ENCODE measurements at places on chromosomes 7 and 10.

GRCh38 chr10:89078724-89079672, 88.4 kb downstream of the FAS start:
- DNase-seq: no peak

GRCh38 chr7:73702226-73702625, 17.2 kb downstream of the STX1A start:
- no peak for DNase-seq

GRCh38 chr7:138564365-138564764, 104.3 kb downstream of the TRIM24 start:
- DNase-seq: no peak

DNA sequence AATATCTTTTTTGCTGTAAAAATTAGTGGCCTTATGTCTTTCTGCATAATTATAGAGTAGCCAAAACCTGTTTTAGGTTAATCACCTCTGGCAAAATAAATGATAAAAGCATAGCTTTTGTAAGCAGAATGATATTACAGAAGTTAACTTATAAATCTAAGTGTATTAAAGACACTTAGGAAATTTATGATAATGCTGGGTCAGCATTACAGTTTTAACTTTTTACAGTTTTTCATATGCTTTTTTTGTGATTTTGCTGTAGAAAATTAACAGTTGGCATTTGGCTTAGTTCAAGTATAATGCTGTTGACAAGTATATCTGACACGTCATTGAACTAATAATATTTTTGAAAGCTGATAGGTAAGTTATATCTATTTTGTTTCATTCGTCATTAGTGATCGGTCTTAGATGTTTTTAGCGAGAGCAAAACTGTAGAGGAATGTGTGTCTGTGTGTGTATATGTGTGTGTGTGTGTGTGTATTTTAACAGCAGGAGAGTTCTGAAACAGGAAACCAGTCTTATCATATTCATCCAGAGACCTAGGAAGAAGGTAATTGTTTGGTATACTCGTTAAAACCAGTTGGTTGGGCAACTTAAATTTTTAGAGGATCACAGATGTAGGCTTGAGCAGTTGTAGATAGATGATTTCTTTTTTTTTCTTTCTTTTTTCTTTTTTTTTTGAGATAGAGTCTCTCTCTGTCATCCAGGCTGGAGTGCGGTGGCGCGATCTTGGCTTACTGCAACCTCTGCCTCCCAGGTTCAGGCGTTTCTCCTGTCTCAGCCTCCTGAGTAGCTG, 15.4 kb downstream of the PTEN start:
- no peak for DNase-seq

- DNase-seq: no peak
Measured at GRCh38 chr7:149456506-149457421, 4.1 kb downstream of the ZNF777 start.

DNA sequence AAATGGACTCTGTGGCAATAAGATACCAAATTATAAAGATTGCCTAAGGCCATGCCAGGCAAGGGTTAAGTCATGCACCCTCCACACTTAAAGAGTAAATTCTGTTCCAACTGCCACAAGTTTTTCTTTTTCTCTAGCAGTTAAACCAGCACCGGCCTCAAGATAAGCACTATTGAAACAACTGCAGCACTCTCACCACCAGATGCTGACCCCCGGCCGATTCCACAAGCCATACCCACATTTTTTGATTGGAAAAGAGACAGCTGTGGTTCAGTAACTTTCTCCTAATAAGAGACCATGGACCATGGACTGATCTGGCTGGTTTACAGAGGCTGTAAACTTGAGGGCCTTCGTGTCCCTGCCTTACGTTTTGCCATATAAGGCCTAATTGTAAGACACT, 44.9 kb downstream of the GRM8 start:
- no peak for DNase-seq

DNA sequence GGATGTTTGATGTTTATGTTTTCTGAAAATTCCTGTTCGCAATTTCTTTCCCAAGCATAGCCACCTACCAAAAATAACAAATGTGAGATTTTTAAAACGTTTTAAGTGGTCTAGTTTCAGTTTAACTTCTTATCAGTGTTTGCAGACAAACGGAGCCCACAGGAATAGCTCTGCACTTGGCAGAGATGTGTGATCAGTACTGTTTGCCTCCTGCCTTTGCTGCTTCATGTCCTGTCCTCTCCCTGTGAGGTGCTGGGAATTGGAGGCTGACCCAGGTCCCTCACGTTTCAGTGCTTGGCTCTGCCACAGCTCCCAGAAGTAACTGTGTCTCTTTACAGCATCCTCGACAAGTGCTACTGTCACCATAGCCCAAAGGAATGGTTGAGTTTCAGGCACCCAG, 1.2 kb downstream of the UCN3 start:
- DNase-seq: no peak

GRCh38 chr10:84818961-84819360, 490.6 kb downstream of the CCSER2 start:
- no peak for DNase-seq

- DNase-seq: no peak
Measured at GRCh38 chr7:116259156-116259870, 49.0 kb downstream of the TES start.

GRCh38 chr7:26212921-26213718, 11.6 kb downstream of the CBX3 start:
- DNase-seq: no peak

DNA sequence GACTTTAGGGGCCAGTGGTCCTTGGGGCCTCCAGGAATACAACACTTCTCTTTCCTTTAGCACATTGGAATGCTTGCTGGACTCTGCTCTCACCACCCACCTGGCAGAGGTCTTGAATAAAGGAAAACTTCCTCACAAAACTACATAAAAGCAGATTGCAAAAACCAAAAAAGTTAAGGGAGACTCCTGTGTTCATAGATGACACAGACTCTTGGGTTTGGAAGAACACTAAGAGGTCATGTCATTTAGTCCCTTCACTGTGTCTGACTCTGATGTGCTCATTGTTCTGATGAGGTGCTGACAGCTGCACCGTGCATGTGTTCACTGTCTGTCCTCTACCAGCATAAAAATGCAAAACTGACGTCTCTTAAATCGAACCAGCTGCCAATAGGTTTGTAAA, 11.4 kb downstream of the BLNK start:
- no peak for DNase-seq

DNA sequence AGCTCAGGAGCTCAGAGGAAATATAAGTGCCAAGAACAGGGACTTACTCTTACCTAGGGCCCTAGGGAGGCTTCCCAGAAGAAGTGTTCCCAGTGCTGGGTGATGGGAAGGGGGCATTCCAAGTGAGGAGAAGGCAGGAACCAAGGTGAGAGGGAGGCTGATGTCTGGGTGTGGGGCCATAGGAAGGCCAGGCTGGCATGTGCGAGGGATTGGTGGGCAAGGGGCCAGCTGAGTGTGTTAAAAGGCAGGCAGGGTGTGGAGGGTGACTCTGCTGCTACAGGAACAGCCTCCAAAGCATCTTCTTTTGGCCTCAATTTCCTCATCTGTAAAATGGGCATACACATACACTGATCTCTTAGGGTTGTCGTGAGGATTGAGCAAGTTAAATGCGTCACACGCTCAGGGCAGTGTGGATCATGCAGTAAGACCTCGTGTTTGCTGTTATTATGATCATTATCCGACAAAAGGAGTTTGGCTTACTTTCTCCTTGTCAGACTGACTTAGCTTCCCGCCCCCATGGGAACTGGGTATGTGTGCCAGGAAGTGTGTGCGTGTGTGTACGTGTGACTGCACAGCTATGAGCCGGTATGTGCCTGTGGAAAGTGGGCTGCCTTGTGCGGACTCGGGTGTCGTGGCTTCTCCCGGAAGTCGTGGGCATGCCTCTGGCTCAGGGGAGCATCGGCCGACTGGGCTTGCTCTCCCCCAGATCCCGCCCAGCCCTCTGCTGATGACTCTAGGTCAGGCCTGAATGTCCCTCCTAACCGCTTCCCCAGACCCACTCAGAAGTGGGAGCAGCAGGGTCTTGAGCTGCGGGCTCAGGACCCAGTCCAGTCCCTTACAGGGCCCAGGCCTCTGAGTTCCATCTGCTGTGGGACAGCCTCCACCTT, 59.6 kb downstream of the NEURL1 start:
- DNase-seq: no peak

DNA sequence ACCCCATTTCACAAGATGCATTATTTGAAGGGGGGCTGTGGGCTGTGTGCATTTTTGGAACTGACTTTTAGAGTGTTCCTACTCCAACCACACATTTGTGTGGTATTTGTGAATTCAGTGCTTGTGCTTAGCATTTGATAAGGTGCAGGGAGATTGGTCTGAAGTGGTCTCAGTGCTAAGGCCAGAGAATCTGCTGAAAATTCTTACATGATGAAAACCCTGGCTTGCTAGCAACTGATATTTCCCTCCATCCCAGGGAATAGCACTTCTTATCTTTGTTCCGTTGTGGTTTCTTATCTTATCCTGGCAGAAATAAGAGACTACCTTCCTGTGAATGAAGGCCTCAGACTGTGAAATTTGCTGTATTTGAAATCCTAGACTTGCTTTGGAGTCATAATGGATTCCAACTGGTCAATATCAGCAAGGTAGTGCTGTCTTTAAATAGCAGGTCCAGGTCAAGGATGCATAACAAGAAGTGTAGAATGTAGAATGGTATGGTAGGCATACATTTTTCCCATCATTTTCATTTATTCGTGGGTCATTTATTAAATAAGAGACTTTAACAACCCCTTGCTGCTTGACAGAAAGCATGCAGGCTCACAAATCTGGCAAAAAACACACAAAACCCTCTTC, 986.9 kb downstream of the REEP3 start:
- DNase-seq: no peak

- no peak for DNase-seq
Measured at GRCh38 chr10:29039677-29040189, 249.1 kb upstream of the LYZL1 start.

GRCh38 chr10:124486635-124487034, 25.0 kb downstream of the LHPP start:
- no peak for DNase-seq

- DNase-seq: no peak
Measured at GRCh38 chr10:119826771-119827170, 45.9 kb downstream of the MCMBP start.

DNA sequence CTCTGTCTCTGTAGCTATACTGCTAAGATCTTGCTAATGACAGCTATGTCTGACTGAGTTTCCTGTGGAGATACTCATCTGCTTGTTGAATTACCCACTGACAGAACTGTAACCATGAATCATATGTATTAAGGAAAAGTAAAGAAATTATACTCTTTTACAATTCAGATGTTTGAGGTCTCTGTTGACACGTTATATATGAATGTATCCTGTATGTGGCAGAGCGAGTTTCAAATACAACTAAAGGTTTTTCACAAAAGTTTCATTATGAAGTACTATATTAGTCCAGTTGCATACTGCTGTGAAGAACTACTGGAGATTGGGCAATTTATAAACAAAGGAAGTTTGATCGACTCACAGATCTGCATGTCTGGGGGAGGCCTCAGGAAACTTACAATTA, 232.5 kb downstream of the CDK14 start:
- DNase-seq: no peak

GRCh38 chr10:17888189-17888588, 63.5 kb upstream of the SLC39A12 start:
- no peak for DNase-seq

DNA sequence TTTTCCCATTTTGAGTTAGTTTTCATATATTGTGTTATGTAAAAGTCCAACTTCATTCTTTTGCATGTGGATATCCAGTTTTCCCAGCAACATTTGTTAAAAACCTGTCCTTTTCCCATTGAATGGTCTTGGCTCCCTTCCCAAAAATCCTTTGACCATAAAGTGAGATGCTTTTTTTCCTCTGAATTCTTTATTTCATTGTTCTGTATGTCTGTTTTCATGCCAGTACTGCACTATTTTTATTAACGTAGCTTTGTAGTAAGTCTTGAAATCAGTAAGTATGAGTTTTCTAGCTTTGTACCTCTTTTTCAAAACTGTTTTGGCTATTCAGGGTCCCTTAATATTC, 20.0 kb downstream of the C1GALT1 start:
- no peak for DNase-seq

Measured in central memory CD4-positive, alpha-beta T cell (primary cell).